Activated gamma-delta T cell treated with Interleukin-2 at 50 U/mL for 16 hours (primary cell): ENCODE measurements at places on chromosomes 2 and 18.

DNA sequence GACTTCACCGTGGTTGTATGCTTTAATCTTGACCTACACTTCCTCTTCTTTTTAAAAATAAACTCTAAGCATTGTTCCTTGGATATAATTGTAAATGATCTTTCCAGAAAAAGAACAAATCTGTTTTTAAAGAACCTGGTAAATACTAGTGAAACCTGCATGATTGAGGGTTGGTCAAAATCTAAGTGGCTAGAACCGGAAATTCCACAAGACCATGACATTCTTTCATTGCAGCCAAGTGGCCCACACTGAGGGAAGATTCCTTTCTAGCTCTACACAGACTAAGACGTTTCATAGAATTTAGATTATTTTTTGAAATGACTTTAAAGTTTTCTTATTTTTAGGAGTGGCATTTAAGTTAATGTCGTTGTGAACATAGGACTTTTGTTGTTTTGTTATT, 356.7 kb downstream of the NYAP2 start:
- DNase-seq: no peak

- DNase-seq: no peak
These were observed 21.7 kb upstream of the BAZ2B start for GRCh38 chr2:159637988-159638501.

DNA sequence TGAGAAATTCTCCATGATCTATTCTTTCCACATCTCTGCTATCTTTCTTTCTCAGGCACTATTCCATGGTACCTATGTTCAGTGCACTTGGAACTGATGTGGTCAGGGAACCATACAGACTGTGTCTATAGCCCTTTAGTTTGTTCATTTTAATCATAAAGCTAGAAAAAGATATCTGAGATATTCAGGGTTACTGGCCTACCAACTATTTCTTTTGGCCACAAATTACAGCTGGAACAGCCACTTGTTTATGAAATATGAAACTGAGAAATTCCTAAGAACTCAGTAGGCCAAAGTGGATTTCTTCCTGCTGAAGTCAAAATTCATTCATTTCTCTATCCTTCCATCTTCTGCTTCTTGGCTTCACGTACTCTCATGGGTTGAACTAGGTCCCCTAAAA, 22.8 kb upstream of the LYPD1 start:
- no peak for DNase-seq

DNA sequence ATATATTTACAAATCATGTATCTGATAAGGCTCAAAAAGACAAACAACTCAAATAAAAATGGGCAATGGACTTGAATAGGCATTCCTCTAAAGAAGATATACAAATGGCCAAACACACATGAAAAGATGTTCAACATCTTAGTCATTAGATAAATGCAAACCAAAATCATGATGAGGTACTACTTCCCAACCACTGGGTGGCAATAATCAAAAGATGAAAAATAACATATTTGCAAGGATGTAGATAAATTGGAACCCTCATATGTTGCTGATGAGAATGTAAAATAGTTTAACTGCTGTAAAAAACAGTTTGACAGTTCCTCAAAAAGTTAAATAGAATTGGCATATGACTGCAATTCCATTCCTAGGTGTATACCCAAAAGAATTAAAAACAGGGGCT, 132.3 kb downstream of the TTC32 start:
- no peak for DNase-seq

GRCh38 chr2:35495182-35495581, 860.4 kb upstream of the CRIM1 start:
- DNase-seq: no peak

DNA sequence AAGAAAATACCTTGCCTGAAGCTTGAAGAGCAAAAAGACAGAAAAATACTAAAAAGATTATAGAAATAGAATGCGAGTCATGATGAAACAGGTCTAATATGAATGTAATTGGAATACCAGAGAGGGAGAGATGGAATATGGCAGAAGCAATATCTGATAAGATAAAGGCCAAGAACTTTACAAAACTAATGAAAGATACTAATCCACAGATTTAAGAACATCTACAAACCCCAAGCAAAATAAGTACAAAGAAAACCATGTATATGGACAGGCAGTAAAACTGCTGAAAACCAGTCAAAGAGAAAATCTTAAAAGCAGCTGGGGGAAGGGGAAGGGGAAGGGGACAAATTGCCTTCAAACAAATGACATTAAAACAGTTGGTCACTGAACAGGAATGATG, 67.0 kb downstream of the PIGN start:
- DNase-seq: no peak

GRCh38 chr18:28760299-28760698, 583.4 kb upstream of the CDH2 start:
- no peak for DNase-seq
